ENCODE measurements at places on chromosomes 2 and 18.

DNA sequence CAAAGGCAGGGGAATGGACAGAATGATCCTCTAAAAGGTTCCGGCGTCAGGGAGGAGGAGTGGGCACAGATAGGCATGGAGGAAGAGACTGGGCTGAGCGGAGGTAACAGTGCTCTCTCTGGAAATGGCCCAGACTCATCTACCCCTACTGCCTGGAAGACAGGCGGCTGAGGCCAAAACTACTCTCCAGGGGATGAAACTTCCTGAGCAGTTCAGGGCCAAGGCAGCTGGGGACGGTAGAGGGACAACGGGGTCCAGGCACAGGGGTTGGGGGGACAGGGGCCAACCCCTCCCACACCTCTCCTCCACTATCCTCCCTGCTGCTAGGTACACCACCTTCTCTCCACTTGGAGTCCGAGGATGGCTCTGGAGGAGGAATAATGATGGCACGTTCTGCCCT is 94.3 kb downstream of the TNS1 start:
- no peak for DNase-seq

- DNase-seq, result no peak
Observed at GRCh38 chr18:79315596-79315995, 80.1 kb upstream of the NFATC1 start.

GRCh38 chr2:149767516-149767974 is 180.0 kb upstream of the MMADHC start:
- no peak for DNase-seq

DNA sequence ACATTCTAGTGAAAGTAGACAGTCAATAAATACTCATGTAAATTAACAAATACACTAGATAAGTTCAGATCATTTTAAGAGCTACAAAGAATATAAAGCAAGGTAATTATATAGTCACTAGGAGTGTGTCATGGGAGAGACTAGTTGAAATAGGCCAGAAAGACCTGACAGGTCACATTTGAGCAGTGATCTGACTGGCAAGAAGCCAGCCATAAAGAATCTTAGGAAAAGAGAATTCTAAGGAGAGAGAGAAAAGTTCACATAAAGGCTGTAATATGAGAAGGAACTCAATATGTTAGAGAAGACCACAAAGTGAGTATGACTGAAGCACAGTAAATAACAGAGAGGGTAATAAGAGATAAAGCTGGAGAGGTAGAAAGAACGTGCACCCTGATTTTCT is 31.2 kb downstream of the VSNL1 start:
- no peak for DNase-seq

- no peak for DNase-seq
Observed at GRCh38 chr2:237876532-237876931, 17.1 kb downstream of the RAMP1 start.

DNA sequence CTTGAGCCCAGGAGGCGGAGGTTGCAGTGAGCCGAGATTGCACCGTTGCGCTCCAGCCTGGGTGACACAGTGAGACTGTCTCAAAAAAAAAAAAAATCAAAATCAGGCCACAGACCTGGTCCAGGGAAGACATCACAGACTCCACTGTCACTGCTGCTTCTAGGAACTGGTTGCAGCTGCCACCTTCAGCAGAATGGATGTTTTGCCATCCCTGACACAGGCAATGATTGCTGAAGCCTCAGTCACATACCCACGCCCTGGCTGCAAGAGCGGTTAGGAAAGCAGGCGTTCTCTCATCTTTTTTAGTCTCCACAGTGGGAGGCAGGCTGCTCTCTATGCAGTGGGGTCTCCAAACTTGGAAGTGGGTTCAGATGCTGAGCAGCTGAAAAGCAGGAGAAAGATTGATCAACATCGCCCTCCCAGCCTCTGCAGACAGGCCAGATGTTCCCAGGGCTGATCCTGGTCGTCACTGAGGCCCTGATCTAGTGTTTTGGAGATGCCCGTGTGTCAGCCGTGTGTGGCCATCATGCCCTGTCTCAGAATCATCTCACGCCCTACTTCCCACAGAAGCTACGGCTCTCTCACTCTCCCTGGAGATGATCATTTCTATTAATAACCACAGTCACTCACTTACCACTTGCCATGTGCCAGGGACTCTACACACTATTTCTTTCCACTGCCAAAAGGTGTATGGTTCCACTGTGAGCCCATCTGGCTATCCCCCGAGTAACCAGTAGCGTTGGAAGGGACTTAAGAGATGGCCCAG is 91.8 kb downstream of the PLB1 start:
- DNase-seq, result no peak

GRCh38 chr2:136407117-136407951 is 289.4 kb upstream of the CXCR4 start:
- peak; percentile 26 for DNase-seq

DNA sequence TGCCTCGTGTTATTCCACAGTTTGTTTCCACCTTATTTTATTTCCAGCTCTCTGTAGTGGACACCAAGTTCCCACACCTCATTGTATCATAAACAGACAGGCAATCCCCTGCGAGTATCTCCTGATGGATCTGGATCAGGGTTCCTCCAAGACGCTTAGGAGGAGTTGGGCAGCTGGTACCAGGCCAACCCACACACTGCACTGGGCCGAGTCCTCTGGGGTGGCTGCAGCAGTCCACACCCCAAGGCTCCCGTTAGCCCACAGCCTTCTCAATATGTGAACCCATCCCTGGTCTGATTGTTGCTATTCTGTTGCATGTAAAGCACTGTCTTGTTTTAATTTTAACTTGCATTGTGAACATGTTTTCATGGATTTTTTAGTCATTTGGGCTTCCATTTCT is 178.8 kb upstream of the RAB6C start:
- DNase-seq, result no peak

DNA sequence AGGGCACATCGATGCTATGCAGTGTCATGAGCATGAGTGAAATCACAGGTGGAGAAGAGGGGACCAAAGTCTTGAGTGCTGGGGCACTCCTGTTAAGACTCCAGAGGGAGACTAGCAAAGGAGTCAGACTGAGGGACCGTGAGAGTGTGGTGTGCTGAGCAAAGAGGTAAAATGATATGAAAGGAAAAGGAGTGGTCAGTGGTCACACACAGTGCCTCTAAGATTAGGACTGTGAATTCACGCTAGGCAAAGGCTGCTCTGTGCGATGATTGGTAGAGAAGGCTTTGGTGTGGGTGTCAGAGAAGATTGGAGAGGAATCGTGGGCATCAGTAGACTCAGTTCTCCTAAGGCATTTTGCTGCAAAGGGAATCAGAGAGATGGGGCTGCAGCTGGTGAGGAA is 12.8 kb downstream of the SOCS6 start:
- no peak for DNase-seq

GRCh38 chr2:174667250-174667860 is 69.8 kb upstream of the WIPF1 start:
- peak; percentile 34 for DNase-seq

- DNase-seq, result no peak
Observed at GRCh38 chr2:99278793-99279291, 22.2 kb downstream of the LYG1 start.

- no peak for DNase-seq
Observed at GRCh38 chr2:85886590-85886989, 2.2 kb downstream of the ST3GAL5 start.

- DNase-seq, result no peak
Observed at GRCh38 chr2:235343869-235344268, 150.0 kb upstream of the AGAP1 start.

DNA sequence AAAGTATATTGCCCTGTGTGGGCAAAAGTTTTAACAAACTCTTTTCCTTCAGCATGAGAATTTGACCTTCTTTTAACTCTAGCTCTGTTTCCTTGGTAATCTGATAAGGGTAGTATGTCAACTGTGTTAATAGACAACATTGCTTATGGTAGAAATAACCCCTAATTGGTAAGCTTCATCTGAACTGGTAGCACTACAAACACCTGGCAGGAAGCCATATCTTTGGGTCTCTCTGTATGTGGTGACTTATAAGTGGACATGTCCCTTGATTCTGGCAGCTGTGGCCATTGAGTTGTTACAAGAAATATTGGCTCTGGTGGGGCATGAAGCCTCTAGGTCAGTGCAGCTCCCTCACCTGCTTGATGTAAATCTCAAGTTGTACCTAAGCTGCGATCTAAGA is 46.9 kb downstream of the MBD5 start:
- no peak for DNase-seq

DNA sequence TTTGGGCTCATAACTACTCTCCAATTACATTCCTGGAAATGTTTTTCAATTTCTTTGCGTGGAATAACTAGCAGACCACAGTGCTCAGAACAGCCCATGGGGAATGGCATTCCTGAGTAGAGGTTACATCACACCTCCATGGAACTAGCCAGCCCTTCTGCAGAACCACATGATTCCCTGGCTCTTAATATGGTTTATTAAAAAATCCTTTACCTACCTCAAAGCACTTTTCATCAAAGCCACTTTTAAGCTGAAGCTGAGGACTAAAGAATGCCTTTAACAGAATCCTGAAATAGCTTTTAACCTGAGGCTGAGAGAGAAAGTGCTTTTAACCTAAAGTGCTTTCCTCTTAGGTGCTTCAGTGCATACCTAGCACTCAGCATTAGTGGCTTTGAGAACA is 376.3 kb downstream of the ARHGAP15 start:
- DNase-seq, result no peak

- DNase-seq, result no peak
Observed at GRCh38 chr2:242024751-242025355, 155.3 kb downstream of the RTP5 start.

GRCh38 chr2:203993560-203993959 is 57.0 kb downstream of the ICOS start:
- DNase-seq, result no peak

Data from neural progenitor cell (in vitro differentiated cells).